Inflammatory macrophage treated with lipopolysaccharide for 4 hours (primary cell): ENCODE measurements at places on chromosomes 2 and 18.

GRCh38 chr2:175353275-175353674 is 171.8 kb upstream of the ATP5MC3 start:
- peak; percentile 35 for DNase-seq

DNA sequence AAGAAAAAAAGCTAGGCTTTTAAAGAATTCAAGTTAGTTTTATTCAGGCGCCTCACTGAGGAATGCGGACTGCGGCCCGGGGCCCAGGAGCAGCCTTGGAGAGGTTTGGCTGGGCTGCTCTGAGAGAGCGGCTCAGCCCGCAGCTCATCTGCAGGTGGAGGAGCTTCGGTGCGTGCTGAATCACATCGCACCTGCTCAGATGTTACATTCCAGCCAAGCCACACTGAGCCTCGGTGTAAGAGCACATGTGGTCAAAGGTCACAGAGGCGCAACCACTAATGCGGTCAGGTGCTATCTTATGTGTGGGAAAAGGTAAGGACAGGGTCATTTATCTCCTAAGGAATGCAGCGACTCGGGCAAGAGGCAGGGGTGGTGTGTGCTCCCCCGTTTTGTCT is 17.1 kb upstream of the CNDP1 start:
- DNase-seq = no peak

- no peak for DNase-seq
Measured at GRCh38 chr18:53800171-53800570, 424.3 kb downstream of the MBD2 start.

GRCh38 chr2:50476174-50476573 is 555.8 kb downstream of the NRXN1 start:
- no peak for DNase-seq

DNA sequence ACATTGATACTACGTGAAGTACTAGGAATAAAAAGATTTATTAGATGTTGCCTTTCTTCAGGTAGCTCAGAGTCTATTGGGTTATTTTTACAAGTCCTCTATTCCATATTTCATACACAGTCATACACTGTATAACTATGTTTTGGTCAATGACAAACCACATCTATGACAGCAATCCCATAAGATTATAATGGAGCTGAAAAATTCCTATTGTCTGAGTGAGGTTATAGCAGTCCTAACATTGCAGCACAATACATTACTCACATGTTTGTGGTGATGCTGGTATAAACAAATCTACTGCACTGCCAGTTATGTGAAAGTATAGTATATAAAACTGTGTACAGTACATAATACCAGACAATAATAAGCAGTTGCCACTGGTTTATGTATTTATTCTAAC is 595.1 kb downstream of the MBD2 start:
- DNase-seq = no peak

DNA sequence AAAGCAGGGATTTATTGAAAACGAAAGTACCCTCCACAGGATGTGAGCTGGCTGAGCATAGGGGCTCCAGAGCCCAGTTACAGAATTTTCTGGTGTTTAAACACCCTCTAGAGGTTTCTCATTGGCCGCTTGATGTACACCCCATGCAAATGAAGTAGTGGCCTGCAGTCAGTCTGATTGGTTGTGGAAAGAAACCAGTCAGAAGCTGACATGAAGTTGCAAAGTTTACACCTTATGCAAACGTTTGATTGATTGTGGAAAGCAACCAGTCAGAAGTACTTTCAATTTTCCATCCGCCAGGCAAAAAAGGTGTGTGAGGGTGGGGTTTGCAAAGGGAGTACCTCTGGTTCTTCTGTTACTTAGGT is 62.3 kb downstream of the VWA3B start:
- peak; percentile 22 for DNase-seq

DNA sequence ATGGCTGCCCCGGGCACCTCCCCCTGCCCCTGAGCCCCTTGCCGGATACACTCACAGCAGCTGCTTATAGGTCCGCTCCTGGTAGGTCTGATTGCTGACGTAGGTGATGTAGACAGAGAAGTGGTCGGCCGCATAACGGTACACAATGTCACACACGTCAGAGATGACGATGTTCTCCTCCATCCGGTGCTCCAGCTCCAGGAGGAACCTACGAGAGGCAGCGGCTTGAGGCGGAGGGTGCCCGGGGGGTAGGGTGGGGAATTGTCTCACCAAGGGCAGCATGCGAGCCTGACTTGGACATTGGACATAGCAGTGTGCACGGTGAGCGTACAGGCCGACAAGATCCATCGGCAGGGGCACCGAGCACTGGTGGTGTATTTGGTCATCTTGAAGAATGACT is 22.8 kb downstream of the SNORC start:
- no peak for DNase-seq

GRCh38 chr2:240557808-240558207 is at the start of gene ANKMY1:
TSS of gene ANKMY1 (minus strand) at chr2:240557988. CDS start at chr2:240557335, 653 bp downstream.
- peak; percentile 79 for DNase-seq

DNA sequence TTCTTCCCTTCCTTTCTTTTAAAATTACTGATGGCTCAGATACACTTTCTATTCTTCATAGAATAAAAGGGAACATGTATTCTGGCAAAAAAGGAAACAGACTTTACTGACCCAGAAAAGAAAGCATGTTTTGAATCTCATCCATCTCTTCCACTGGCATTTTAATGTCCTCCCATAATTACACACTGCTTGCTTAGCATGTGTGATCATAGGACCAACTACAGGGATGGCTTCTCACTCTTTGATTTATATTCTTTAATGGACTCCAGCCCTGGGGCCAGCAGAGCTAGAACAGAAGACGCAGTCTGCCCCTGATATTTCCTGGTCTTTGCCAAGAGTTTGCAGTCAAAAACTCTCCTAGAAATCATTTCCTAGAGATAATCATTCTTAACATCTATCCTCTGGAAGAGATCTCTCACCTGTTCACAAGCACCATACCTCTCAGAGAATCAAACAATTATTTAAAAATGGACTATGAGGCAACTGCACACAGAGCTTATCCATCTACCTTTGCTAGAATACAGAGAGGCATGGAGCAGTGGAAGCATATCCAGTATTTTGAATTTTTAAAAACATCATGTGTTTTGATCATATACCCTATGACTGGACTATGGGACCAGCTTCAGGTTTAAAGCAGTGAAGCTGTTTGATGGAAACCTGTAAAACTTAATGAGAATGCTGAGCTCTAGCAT is 429.1 kb downstream of the NRXN1 start:
- no peak for DNase-seq

DNA sequence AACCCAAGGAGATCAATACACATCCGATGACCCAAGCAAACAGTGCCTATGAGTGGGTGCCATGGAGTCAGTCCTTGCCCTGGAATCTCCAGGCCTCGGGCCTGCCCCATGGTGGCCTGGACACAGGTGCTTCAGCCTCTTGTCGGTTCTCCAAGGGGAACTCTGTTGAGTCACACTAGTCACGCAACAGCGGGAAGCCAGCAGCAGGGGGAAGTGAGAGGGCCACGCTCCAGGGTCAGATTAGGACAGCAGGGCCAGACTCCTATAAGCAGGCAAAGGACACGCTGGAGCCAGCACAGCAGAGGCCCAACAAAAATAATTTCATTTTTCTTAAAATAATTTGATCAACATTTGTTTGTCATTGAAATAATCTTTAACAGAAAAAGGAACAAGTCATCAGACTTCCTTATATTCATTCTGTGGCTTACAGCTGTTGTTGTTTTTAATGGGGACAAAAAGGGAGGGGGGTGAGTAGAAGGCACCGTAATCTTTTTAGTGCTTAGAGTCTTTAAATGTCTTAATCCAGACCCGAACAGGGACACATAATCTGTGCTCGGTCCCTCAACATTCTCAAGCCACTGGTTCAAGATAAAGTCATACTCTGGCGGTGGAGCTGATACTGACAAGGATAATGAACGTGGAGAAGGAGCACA is 16.4 kb upstream of the ARMC9 start:
- DNase-seq = peak; percentile 94

DNA sequence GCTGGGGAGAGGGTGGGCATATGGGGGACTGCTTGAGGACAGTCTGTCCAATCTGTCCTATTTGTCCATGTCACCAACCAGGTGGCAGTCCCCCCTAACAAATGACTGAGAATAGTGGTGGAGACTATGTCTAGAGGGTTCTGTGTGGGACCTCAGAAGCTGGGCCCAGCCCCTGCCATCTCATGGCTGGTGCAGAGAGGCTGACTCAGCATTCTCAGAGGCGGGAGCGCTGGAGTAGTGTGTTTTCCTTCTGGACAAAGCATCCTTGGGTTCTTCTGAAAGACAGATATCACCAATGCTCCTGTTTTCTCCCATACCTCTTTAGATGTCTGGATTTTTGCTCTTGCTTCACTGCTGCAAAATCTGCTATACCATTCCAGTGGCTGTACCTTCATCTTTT is 44.1 kb upstream of the SP140L start:
- DNase-seq = no peak

DNA sequence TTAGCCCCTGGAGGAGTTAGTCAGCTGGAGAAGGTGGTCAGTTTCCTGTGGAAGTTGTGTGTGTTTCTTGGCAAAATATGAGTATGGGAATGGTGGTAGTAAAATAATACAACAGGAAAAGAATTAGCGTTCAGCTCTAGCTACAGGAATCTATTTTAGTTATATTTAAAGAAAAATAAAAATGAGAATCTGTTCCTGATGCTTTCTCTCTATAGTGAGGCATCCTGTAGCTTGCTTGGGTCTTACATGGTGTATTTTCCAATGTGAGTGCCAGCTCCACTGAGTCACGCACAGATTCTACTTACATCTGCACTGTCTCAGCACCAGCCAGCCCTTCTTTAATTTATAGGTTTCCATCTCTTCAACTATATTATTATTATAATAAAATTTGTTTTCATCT is 132.2 kb downstream of the BIRC6 start:
- DNase-seq = no peak
